Placental pericyte (primary cell): ENCODE measurements at places on chromosomes 3 and 15. TPM values are rescaled to one million over a fixed set of nuclear protein-coding genes. Genes with fewer than 3 reads are reported as not detected.

KCNMB3 gene
- 0.88 and 1.1 TPM in 2 replicates for total RNA-seq

CFAP161 gene
- total RNA-seq, result 0.72 TPM in 1 of 2 replicates, not detected in the other

KLHL40 gene
- not detected in 2 replicates for total RNA-seq

ACAA1 gene
- total RNA-seq, result 19.0 and 20.6 TPM in 2 replicates

WDR72 gene
- not detected in 2 replicates for total RNA-seq

STARD5 gene
- total RNA-seq, result 5.6 and 24.3 TPM in 2 replicates

OXTR gene
- 1.1 and 12.3 TPM in 2 replicates for total RNA-seq
